T47D (cell line): ENCODE measurements at places on chromosomes 7 and 10.

DNA sequence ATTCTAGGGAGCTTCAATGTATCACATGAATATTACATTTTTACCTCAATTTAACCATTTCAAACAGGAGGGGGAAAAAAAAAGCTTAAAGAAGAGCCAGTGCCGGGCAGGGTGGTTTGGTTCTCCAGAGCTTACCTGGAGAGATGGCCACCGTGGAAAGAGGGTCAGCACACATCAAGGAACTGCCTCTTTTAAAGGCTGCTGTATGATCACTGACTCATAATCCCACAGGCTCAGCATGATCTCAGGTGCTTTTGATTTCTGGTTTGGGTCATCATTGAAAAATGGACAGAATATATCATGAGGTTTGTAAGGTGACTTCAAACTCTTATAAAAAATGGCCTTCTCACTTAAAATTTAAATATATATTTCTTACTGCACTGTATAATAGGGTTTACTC lies 67.5 kb upstream of the MDFIC start:
- no peak for DNase-seq

DNA sequence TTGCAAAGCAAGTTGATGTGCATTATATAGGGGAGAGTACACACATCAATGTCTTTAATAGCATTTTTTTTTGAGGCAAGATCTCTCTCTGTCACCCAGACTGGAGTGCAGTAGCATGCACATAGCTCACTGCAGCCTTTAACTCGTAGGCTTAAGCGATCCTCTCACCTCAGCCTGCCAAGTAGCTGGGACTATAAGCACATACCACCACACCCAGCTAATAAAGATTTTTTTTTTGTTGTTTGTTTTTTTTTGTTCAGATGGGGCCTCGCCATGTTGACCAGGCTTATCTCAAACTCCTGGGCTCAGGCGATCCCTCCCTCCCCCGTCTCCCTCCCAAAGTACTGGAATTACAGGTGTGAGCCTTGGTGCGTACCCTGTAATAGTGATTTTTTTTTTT lies 1.5 kb downstream of the UMAD1 start:
- no peak for DNase-seq

- DNase-seq: peak; percentile 79
These were observed 575.7 kb downstream of the REEP3 start for GRCh38 chr10:64096941-64097340.

GRCh38 chr10:77300682-77301302 lies 336.8 kb downstream of the KCNMA1 start:
- no peak for DNase-seq

DNA sequence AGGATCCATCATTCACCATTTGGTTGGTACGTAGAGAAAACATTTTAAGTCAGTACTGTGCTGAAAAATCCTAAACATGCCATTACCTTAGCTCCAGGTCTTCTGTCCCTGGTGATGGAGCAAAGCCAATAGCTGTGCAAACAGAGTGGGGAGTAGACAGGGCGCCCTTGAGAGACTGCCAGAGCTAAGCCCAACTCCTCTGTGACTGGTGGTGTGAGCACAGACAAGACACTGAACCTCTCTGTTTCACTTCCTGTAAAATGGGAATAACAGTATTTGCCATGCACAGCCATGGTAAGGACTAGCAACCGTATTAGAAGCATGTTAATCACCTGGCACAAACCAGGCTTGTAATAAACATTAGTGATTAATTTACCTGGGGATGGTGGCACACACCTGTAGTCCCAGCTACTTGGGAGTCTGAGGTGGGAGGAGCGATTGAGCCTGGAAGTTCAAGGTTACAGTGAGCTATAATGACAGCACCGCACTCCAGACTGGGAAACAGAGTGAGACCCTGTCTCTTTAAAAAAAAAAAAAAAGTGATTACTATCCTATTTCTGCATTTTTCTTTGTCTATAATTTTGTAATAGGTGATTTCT lies 28.7 kb downstream of the LYZL1 start:
- DNase-seq: no peak

DNA sequence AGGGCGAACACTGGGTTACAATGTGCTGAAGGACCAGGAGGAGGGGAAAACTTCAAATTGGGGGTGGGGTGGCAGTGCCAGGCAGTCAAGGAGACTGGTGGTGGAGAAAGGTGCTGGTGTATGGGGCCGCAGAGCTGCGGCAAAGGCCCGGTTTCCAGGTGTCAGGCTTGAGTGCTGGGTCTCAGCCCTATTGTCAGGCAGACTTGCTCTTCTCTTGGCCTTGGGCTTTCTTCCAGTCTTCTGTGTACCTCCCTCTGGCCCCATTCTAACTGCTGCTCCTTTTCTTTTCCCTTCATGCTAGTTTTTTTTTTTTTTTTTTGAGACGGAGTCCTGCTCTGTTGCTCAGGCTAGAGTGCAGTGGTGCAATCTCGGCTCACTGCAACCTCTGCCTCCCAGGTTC lies 51.0 kb downstream of the POLR3A start:
- no peak for DNase-seq

DNA sequence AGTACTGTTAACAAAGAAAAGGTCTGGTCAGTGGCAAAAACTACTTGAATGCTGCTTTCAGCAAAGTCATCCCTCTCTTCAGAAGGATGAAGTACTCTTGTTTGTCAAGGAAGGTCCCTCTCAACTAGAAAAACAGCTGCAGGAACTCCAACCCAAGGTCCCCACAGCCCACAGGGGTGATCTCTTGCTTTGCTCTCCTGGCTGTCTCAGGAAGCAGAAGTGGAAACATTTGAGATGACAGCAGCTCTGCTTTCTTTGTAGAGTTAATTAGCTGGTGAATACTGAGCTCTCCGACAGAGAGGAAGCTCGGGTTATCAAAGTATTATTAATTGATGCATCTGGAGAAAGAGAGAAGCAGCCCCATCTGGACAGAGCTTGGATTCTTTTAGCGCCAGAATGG lies 25.4 kb upstream of the LRGUK start:
- DNase-seq: no peak

- no peak for DNase-seq
These were observed 13.9 kb downstream of the PARD3 start for GRCh38 chr10:34801097-34801733.

DNA sequence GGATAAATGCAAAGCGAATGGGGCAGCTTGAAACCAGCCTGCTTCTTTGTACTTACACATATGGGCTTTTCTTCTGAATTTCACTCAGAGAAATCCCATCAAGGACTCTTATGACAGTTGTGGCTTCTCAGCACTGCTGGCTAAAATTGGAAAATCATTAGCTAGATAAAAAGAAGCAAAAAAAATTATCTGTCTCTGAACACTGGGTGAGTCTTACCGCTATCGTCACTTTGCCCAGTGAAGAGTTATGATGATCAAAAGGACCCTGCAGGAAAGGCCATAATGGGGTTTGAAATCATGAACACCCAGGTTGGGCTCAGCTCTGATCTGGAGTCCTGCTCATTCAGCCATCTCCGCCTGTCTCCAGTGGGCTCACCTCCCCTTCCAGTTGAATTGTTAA lies 34.3 kb downstream of the AOAH start:
- no peak for DNase-seq

DNA sequence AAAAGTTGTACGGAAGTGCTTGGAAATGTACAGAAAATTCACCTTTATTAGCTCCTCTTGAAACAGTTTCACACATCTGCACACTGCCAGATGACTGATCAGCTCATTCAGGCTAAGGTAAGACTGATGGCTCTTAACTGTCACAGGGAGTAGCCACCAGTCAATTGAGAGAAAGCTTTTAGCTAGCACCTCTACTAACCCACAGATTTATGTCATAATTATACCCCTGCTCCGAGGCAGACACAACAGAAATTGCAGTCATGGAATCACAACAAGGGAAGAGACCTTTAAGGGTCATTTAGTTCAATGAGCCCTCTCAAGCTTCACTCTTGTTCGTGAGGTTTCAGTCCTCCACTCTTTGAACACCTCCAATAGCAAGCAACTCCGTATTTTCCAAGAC lies 235.4 kb downstream of the TRIL start:
- no peak for DNase-seq

GRCh38 chr10:129713659-129714265 lies 246.7 kb downstream of the MGMT start:
- DNase-seq: no peak

- DNase-seq: no peak
These were observed 654.0 kb downstream of the SDK1 start for GRCh38 chr7:3955026-3955425.

DNA sequence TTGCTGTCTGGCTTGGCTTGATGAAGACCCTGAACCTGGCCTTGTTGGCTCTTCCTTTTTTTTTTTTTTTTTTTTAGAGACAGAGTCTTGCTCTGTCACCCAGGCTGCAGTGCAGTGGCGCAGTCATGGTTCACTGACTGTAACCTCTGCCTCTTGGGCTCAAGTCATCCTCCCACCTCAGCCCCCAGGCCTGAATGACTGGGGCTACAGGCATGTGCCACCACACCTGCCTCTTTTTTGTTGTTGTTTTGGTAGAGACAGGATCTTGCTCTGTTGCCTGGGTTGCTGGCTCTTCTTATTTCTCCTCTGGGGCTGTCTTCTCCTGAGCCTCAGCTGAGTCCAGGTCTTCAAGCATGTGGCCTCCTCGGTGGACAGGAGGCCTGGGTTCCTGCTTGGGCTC lies 44.7 kb downstream of the PRF1 start:
- no peak for DNase-seq

- peak; percentile 86 for DNase-seq
These were observed 47.1 kb downstream of the SYPL1 start for GRCh38 chr7:106064771-106065574.

GRCh38 chr10:125548356-125548755 lies 134.6 kb downstream of the TEX36 start:
- no peak for DNase-seq

GRCh38 chr7:46534664-46535588 lies 613.9 kb upstream of the IGFBP3 start:
- DNase-seq: no peak

- no peak for DNase-seq
These were observed 277.0 kb upstream of the COBL start for GRCh38 chr7:51593628-51594027.

- no peak for DNase-seq
These were observed 125.8 kb downstream of the MAD1L1 start for GRCh38 chr7:2106924-2107323.

DNA sequence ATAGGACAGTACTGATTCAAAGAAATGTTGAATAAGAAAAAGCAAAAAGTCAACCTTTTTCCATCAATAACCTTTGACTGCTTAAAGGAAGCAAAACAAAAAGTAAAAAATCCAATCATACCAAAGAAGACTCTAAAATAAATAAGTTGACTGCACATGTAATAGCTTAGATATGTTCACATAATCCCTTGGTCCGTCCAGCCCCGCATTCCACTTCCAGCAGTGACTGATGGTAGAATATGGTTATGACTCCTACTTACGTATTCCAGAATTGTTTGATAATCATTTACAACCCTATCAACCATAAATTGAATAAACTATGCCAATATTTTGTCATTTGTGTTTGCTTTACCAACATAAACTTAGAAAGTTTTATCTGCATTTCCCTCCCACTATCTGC lies 77.9 kb downstream of the CTNNA3 start:
- DNase-seq: no peak

- peak; percentile 50 for DNase-seq
These were observed 128.5 kb downstream of the ANKRD7 start for GRCh38 chr7:118352867-118353453.

- DNase-seq: no peak
These were observed 82.1 kb upstream of the HPS1 start for GRCh38 chr10:98528805-98529183.

- DNase-seq: no peak
These were observed 15.2 kb upstream of the KNDC1 start for GRCh38 chr10:133144771-133145170.

- DNase-seq: peak; percentile 12
These were observed 280.2 kb upstream of the HGF start for GRCh38 chr7:82049891-82050533.

DNA sequence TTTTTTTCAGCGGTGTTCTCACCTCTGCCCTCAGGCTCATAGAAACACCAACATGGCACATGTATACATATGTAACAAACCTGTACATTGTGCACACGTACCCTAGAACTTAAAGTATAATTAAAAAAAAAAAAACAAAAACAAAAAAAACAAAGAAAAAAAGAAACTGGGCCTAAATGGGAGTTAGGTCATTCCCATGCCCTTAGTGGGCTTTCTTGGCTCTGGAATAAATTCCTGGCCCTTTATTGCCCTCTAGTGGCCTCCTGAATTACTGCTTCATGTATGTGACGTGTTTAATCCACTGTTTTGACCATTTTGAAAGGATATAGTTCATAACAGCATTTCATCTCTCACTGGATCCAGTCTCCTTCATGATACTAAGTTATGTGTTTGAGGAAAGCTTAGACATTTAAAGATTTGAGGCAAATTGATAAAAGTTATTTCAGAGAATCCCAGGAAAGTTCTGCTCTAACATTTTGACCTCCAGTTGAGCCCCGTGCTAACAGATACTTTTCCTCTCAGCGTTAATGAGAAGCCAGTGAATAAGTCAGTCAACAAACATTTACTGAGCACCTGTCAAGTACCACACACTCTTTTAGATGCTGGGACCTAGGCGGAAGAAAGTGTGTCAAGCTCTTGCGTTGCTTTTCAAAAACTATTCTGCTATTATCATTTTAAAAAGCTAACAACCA lies 54.7 kb upstream of the SYPL1 start:
- peak; percentile 19 for DNase-seq

DNA sequence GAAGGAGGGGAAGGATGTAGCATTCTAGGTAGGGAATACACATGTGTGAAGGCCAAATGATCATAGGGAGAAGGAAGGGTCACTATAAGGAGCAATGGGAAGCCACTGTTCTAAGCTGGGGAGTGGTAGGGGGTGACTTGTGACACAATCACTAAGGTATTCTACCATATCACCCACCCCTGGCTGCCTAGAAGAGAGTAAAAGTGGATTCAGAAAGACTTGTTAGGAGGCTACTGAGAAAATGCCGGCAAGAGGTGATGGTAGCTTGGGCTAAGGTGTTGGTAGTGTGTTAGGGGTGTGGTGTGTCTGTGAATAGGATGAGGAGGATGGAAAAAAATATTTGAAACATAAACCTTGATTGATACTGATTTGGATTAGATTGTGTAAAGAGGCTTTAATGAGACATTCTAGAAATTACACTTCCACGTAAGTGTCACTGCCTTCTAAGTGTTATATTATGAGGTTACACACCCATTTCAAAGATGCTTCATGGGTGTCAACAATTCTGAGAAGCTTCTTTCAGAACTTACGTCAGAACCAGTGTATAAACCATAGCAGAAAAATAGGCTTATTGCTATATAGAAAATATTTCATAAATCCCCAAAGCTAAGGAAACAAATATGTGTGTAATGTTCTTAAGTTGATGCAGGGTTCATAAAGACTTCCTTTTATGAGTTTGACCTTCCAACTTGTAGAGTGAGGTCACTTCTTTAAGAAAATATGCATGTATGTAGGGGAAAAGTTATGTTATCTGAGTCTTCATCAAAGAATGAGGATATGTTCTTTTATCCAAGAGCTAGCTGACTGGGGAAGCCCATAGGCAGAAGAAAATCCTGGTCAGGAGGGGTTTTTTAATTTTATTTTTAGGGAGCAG lies 5.6 kb upstream of the BPGM start:
- DNase-seq: no peak

GRCh38 chr10:3397231-3397630 lies 224.6 kb upstream of the PITRM1 start:
- no peak for DNase-seq

GRCh38 chr10:188546-188945 lies 53.3 kb downstream of the ZMYND11 start:
- DNase-seq: no peak
